ENCODE measurements at places on chromosomes 5 and 9.

- no peak for DNase-seq
These were observed 721.0 kb upstream of the WWC1 start for GRCh38 chr5:167570431-167570830.

DNA sequence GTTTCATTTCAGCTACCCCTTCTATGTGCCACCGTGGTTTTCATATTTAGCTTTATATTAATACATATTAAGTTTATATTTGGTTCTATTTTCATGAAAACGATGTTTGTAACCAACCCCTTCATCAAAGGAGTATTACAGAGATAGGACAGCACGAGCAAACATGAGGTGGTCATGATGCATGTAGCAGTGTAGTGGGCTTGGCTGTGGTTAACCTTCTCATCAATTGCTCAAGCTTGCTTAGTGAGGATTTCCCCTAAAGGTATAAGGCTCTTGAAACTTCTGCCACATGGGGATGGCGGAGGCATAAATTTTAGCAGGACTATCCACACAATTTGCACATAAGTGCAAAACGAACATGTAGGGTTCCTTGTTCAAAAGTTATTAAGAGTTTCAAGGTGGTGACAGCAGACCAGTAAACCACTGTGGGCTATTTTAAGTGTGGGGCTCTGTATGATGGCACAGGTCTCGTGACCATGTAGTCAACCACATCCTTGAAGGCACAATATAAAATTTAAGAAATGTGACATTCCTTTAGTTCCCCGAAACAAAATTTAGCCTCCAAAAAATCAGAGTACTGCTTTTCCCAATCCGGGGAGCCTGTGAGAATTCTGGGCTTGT, 24.8 kb downstream of the TMEM174 start:
- no peak for DNase-seq

GRCh38 chr9:121059998-121060636, 10.0 kb upstream of the C5 start:
- DNase-seq = no peak

DNA sequence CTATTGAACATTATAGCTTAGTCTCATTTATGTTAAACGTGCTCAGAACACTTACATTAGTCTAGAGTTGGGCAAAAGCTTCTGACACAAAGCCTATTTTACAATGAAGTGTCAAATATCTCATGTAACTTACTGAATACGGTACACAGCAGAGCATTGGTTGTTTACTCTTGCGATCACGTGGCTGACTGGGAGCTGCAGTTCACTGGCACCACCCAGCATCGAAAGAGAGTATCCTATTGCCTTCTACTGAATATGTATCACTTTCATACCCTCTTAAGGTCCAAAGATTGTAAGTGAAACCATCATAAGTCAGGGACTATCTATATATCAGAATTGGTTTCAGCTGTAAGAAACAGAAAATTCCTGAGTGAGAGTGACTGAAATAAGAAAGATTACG, 42.6 kb upstream of the OSMR start:
- DNase-seq = no peak

GRCh38 chr9:16693616-16694015, 176.9 kb downstream of the BNC2 start:
- DNase-seq = no peak

- DNase-seq = no peak
These were observed 144.1 kb downstream of the CCDC171 start for GRCh38 chr9:15696979-15697378.

DNA sequence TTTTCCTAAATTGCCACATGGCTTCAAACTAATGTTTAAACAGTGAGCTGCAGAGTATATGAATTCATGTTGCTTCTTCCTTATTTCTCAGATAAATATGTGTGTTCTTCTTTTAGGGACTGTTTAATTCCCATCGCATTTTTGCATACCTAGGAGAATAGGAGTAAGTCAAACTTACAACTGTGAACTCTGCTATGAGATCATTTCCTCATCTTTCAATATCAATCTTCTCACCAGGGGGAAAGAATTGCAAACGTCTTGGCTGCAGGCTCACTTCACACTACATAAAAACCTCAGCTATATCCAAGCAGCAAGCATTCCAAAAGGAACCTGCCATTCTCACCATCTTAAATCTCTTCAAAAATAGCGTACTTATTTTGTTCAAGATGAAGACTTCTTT, 271.0 kb downstream of the DNAH5 start:
- no peak for DNase-seq

DNA sequence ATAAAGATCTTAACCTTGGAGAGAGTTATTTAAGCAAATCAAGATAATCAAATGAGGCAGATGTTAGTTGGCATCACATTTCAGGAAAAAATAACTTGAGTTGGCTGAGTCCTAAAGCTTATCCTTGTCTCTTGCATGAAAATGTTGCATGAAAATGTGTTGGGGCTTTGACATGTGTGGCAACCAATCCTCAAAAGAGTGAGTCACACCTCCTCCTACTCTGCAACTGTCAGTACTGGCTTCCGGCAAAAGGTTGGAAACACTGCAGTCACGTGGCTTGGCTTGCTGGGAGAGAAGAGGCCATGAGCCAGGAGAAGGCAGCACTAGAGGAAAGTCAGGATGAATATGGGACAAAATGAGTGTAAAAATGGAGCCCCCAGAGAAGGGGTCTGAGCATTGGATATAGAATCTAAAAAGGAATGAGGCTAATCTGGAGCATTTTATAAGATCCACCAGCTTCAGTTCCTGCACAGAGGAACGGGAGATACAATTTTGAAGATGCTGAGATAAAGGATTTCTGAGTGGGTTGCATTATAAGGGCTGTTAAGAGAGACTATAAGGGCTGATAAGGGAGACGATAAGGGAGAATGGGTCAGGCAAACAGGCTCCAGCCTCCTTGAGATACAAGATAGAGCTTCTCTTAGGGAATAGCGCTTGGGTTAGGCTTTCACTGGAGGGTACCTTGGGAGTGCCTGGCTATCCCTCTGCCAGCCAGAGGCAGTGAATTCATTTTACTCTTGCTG, 43.1 kb downstream of the SPATA31D1 start:
- peak; percentile 74 for DNase-seq

GRCh38 chr5:149633476-149634350, 52.4 kb downstream of the ARHGEF37 start:
- DNase-seq = no peak

DNA sequence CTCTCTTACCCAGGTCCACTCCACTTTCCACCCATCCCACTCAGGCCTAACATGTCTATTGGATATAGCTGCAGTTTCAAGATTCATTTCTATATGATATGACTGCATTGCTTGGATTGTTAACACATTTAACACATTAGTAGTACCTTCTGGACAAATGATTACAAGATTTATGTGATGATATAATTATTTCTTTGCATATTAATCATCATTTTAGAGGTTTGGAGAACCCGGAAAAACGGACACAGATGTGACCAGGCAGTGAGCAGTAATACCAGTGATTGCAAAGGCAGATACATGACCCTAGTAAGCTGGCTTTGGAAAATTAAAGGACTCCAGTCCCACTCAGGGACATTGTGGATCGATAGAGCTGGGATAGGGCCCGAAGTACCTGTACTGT, 103.8 kb downstream of the PRR16 start:
- no peak for DNase-seq

- peak; percentile 55 for DNase-seq
These were observed 16.8 kb downstream of the MGAT1 start for GRCh38 chr5:180785794-180786221.

GRCh38 chr9:4148751-4149150, 151.1 kb downstream of the GLIS3 start:
- no peak for DNase-seq

DNA sequence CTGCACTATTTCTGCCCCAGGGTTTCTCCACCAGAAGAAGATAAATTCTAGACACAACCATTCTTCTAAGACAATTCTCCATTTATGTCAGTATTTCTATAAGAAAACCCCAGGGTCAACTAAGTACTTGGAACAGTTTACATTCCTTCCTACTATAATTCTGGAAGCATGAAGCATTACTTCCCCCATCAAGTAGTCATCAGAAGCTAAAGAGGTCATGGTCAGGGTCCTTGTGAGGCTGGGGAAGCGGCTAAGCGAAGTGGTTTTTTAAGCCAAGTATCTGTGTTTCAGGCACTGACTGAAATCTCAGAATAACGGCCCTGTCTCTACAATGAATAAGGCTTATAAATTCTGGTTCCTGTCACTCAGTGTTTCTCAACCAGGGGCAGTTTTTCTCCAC, 197.8 kb downstream of the GLIS3 start:
- DNase-seq = no peak

- no peak for DNase-seq
These were observed 73.2 kb downstream of the WNK2 start for GRCh38 chr9:93256878-93257807.

DNA sequence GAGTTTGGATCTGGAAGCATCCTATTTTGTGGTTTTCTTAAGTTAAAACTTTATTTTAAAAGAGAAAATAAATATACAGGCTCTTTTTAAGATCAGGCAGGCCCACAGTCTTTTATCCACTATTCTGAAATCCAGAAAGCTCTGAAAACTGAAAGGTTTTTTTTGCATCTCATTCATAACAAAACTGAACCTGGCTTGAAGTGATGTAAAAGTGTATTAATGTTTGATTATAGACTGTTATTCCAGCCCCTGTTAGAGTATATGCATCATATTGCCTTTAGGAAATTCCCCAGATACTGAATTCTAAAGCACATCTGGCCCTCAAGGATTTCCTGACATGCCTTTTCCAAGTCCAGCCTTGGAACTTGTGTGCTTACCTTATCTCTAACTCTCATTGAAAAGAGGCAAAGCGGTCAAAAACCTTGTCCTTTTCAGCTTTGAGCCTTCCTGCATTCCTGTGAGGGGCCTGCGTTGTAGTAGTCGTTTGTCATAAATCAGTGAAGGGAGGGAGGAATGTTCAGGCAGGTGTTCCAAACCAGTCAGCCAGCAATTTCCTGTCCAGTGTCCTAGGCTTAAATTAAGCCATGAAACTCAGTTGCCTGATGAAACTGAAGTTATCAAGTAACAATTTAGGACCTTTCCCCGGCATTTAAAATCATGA, 110.4 kb downstream of the TLE4 start:
- DNase-seq = no peak

GRCh38 chr5:74685979-74686631, 1.1 kb downstream of the HEXB start:
- DNase-seq = no peak

DNA sequence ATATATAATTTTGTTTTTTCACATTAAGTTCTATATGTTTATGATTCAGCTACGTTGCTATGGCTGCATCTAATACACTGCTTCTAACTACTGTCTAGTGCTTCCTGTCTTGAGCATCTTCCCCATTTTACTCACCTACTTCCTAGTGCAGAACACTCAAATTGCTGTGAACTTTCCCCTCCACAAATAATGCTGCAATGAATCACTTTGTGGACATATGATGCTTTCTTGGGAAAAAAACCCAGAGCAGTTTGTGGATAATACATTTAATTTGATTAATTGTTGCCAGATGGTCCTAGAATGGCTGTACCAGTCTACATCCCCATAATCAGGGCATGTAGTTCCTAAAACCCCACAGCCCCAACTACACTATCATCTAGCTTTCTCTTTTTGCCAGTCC, 18.5 kb downstream of the CD180 start:
- no peak for DNase-seq

DNA sequence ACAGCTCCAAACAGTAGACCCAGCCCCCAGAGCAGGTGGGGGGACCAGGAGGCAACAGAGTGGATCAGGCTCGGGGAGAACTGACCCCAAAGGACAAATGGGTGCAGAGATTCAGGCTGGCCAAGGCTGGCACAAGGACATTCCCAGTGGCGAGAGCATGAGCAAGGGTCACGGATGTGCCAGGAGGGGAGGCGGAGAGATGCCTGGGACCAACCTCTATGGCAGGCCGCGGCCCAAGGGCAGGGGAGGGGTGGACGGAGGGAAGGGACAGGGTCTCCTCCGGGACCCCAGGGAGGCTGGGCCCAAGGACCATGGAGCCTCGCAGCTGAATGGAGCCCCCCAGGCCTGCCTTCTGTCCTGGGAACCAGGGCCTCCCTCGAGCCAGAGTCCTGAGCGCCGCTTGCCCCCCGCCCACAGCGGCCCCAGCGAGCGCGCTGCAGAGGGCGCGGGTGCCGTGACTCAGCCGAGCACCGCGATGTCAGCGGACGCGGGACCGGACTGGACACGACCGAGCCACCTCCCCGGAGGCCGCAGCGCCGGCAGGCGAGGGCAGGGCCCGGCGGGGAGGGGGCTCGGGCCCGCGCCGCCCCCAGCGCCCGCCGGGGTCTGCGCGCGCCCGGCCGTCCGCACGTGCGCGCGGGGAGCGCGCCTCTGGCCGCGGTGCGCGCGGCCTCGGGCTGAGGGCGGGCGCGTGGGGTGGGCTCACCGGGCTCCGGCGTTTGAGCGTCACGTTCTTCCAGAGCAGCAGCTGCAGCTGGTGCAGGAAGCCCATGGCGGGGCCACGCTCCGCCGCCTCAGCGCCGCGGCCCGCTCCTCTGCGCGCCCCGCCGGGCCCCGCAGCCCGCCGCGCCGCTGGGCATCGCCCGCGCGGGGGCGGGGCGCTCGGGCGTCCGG, at the start of gene ABCA2:
Gene ABCA2, minus strand, starts transcription at position 869 of the 894 bp plus-strand sequence. Its CDS starts 97 bp downstream, at position 772.
- no peak for DNase-seq

DNA sequence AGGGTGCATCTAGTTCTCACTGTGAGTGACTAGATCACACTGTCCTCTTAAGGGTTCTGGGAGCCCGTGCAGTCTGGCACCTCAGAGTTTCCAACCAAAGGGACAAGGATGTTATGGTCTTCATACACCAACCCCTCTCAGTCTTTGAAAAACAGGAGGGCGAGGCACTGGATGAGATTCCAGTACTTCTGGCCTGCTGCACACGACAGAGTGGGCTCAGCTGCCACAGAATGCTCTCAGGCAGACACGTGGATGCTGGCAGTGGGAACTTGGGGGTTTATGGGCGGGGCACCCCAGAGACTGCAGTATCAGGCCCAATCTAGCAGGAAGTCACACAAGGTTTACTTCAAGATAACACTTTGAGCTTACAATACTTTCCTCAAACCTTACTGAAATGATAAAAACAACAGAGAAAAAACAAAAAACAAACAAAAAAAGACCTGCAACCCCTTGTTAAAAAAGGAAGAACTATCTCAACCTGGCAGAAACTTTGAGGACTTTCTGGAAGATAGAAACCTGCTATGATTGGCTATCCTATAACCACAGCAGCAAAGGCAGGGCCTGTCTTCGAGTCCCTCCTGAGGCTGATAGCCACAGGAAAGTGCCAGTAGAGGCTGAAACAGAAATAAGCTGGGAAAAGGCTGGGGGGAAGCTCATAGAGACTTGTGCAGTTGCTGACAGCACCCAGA, 28.3 kb upstream of the TGFBR1 start:
- no peak for DNase-seq

DNA sequence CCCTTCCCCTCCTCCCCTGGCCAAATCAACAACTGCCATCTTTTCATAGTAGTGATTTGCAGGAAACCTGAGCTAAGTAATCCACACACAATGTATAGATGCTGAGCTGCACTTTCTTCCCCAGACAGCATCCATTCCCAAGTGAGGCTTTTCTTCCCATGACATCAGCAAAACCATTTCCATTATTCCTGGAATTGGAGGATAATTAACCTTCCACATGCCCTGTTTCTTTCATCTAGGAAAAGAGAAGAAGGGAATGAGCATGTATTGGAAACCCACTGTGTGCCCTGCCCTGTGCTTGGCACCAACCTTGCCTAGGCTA, 268.0 kb downstream of the ZSWIM6 start:
- DNase-seq = no peak
